ENCODE measurements at places on chromosomes 6 and 20. TPM values are rescaled to one million over a fixed set of nuclear protein-coding genes. Genes with fewer than 3 reads are reported as not detected.
A peak's percentile ranks its signal among the peaks of the same experiment; 100 is the strongest.

DNA sequence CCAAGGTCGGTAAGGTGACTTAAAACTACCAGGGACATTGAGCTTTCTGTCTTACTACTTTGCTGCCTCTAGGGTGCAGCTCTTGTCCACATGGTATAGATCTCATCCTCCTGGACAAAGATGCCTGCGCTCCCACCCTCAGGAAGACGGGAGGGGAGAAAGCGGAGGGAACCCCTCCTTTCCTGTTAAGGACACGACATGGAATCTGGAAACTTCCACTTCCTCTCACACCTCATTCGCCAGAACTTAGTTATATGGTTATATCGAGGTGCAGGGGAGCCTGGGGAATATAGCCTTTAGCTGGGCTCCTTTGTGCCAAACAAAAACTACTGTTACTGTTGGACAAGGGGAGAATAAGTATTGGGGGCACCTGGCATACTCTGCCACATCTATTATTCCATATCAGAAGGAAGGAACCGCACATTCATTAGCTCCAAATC is 224.3 kb upstream of the TSHZ2 start:
- no peak for DNase-seq

DNA sequence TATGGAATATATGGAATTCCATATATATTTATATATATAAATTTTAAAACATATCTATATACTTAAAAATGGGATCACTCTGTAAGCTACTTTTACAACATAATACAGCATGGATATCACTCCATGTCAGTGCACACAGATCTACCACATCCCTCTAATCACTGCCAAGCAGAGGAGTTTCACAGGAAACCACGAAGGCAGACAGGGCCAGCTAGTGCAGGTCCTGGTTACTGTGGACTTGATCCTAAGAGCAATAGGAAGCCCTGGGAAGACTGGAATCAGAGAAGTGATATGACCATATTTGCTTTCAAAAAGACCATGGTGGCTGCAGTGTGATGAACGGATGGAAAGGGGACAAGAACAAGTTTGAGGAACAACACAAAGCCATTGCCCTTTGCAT is 40.0 kb upstream of the NRN1 start:
- DNase-seq = no peak

DNA sequence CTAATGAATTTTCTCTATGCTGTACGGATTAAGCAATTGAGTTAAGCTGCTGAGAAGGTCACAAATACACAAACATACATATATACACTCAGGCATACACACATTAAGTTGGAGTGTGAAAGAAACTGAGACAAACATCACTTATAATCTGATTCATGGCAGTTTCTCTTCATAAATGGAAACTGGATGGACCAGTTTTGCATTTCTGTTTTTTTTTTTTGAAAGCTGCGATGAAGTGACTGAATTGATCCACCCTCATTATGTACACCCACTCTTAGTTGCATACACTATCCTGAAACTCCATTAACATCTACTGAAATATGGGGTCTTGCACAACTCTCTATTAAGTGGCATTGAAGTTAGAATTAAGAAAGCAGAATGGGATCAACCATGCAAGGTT is 32.9 kb upstream of the TENT5A start:
- no peak for DNase-seq

GRCh38 chr6:33988121-33989015 is 157.5 kb downstream of the GRM4 start:
- DNase-seq = no peak

- DNase-seq = no peak
Measured at GRCh38 chr6:29750709-29751108, 27.5 kb downstream of the HLA-F start.

GRCh38 chr6:6665555-6666243 is 77.2 kb downstream of the LY86 start:
- DNase-seq = no peak

- no peak for DNase-seq
Measured at GRCh38 chr6:150930841-150931240, 65.3 kb downstream of the MTHFD1L start.

GRCh38 chr6:15205321-15205720 is 40.5 kb upstream of the JARID2 start:
- no peak for DNase-seq

DNA sequence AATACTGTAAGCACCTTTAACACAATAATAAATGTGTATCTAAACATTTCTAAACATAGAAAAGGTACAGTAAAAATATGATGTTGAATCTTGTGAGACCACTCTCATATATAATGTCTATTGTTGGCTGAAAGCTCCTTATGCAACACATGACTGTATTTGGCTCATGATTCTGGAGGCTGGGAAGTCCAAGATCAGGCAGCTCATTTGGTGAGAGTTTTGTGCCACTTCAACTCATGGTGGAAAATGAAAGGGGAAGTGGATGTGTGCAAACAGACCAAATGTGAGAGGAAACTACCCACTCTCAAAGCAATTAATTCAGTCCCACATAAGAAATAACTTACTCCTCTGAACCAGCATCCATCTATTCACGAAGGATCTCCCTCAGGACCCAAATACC is 257.7 kb upstream of the OPRM1 start:
- DNase-seq = no peak

DNA sequence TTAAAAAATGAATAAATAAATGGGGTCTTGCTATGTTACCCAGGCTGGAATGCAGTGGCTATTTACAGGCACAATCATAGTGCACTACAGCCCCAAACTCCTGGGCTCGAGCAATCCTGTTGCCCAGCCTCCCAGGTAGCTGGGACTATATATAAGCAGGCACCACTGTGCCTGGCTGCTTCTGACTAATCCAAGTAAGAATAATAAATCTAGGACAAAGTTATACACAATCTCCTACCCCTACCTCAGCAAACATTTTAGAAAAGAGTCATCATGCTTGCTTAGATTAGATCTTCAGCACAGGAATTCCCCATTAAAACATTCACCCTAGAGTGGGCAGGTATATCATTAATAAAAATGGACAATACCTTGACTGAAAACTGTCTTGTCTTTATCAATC is 124.6 kb downstream of the REV3L start:
- no peak for DNase-seq

- DNase-seq = peak; percentile 94
Measured at GRCh38 chr20:41136680-41137613, at the start of gene PLCG1. Gene PLCG1 (plus strand): TSS chr20:41137543. CDS start chr20:41137642, 99 bp downstream.

- no peak for DNase-seq
Measured at GRCh38 chr20:19609642-19610223, 148.3 kb upstream of the RIN2 start.

DNA sequence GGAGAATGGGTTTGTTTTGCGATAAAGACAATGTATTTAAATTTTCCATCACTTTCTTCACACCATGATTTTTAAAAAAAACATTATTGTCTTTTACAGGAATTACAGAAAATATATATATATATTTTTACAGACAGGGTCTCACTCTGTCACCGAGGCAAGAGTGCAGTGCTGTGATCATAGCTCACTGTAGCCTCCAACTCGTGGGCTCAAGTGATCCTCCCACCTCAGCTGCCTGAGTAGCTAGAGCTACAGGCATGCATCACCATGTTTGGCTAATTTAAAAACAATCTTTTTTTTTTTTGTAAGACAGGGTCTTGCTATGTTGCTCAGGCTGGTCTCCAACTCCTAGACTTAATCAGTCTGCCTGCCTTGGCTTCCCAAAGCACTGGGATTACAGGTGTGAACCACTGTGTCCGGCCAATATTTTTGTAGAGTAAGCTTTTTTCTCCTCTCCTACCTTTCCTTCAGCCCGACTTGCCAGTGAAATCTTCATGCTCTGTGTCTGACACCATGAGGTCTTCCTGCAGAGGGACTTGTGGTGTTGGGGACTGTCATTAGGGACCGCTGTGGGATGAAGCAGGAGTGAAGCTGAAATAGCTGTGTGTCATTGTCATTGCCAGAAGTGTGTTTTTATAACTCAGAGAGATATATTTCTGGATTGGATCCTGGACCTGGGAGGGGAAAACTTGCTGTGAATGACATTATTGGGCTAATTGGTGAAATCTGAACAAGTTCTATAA is 13.2 kb downstream of the DSP start:
- no peak for DNase-seq

DNA sequence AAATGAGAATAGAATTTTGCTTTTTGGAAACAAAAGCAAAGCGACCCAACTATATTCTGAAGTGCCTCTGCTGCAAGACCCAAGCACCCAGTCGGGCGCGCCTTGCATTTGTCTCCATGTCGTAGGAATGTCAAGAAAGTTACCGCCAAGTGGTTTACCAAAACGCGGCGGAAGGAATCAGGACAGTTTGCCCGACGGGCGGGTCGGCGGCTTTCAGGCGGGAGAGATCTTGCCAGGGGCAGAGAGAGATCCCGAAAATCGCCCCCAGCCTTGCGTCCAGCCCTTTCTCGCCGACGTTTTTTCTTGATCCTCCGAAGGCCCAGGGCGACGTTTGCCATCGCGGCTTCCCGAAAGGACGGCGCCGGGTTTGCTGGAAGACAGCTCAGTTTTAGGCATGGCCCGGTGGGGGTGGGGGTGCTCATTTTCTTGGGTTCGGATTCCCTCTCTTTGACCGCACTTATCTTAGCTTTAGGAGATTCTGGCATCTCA is 4.0 kb upstream of the LIN28B start:
- no peak for DNase-seq

DNA sequence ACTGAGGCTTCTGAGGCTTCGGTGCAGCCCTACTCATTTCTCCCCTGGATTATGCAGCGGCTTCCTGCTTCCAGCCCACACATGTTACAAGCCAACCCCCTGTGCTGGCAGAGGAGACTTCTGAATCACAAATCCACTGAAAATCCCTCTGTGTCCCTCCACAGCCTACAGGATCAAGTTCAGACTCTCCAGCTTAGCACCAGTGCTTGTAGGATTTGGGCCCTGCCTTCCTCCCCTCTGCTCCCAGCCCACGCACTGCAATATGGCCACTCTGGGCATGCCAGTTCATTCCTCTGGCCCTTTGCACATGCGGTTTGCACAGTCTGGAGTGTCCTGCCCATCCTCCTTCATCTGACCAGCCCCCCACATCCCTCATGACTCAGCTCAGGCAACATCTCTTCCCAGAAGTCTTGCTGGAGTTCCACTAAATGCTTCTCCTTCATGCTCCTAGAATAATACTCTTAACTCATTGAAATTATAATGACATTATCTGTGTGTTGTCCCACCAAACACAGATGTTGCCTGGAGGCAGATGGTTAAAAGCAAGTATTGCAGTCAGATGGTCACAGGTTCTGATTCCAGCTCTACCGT is 15.9 kb upstream of the MDGA1 start:
- no peak for DNase-seq

- DNase-seq = peak; percentile 68
Measured at GRCh38 chr6:53956068-53956711, 155.1 kb upstream of the MLIP start.

DNA sequence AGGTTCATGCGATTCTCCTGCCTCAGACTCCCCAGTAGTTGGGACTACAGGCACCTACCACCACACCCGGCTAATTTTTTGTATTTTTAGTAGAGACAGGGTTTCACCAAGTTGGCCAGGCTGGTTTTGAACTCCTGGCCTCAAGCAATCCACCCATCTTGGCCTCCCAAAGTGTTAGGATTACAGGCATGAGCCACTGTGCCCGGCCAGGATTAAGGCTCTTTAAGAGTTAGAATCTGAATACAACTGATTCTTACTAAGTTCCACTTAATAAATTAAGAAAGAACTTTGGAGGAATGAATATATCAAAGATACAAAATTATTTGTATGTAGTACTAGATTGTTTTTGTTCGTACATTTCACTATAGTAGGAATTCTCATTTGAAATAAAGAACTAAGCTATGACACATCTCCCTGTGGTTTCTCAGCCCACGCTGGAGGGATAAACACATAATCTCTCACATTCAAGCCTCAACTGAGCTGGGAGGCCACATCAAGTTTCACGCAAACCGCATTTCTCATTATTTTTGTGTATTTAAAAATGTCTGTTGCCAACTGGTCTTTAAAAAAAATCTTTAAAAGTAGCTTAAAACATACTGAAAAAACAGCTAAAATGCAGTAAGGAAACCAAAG is 34.2 kb downstream of the DTNBP1 start:
- no peak for DNase-seq

DNA sequence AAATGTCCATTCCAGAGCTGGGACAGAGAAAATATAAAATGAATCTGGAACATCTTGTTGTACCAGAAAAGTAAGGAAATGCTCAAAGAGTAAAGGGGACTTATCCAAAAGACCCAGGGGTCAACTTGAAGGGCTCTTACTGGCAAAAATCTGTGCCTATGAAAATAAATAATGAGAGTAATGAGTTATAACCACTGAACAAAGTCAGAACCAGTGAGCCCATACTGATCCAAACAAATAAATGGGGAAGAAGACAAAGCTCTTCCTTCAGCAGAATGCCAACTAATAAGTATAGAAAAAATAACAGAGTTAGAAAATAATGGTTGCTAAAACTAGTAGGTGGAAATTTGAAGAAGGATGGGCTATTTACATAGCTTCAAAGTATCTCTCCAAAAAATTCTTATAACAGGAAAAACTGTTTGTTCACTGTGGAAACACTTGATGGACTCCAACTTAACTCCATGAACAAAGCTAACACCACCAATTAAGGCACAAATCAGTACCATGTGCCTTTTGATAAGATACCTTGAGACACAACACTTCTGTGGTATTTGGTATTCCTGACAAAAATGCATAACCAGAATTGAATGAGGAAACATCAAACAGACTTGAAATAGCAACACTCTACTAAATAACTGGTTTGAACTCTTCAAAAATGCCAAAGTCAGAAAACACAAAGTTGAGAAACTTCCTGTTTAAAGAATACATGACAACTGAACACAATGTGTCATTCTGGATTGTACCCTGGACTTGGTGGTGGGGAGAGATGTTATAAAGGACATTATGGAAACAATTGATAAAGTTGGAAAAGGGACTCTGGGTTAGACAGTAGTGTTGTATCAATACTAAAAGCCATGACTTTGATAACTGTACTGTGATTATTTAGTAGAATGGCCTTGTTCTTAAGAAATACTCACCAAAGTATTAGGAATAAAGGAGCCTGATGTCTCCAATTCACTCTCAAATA is 197.5 kb downstream of the ISM1 start:
- DNase-seq = no peak

GRCh38 chr20:17202030-17202429 is 24.8 kb upstream of the PCSK2 start:
- DNase-seq = no peak

DNA sequence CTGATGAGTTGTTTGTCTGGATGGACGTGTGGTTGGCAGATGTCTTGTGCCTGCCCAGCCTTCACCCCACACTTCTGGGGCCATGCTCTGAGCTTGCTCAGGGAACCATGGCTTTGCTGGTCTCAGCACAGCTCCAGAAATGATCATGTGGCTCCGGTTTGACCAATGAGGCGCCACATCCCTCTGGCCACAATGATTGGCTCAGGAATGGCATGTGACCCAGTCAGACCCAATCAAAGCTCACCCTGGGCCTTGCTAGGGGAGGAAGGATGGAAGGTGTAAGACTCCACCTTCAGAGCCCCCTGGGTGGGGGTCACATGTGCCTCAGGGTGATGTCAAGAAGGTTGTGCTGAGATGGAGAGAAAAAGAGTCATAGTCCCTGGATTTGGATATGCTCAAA is 281.6 kb upstream of the SULF2 start:
- DNase-seq = no peak

Gene CLPSL2
- not detected for total RNA-seq

Gene SDHAF4
- total RNA-seq = 17.8 TPM

Gene STMND1
- not detected for total RNA-seq

Gene ARFGEF3
- total RNA-seq = 0.86 TPM

Gene LRP11
- 17.4 TPM for total RNA-seq

Gene CENPQ
- total RNA-seq = 5.1 TPM

Gene DEF6
- total RNA-seq = 0.97 TPM

Gene MYMX
- total RNA-seq = 0.56 TPM
